ENCODE measurements at places on chromosomes 3 and 15.
A peak's percentile ranks its signal among the peaks of the same experiment; 100 is the strongest.

GRCh38 chr3:187594272-187594671 is 75.9 kb downstream of the SST start:
- no peak for DNase-seq

GRCh38 chr15:78767331-78767951 is 43.8 kb downstream of the ADAMTS7 start:
- DNase-seq: no peak

- no peak for DNase-seq
Measured at GRCh38 chr15:77376770-77377169, 43.1 kb downstream of the PEAK1 start.

DNA sequence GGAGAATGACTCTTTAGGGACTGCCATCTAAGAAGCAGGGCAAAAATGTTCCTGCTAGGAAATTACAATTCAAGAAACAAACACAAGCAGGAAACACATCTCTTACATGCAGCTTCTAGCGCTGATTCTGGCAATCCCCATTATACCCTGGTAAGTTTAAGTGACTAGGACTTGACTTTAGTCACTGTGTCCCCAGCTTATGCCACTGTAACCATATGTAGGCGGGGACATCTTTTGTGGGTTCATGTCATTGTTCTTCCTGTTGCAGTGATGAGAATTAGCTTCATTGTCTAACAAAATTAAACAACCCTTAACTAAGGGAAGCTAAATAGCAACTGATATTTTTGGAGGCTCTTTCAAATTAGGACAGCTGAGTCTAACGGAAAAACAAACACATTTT is 17.9 kb upstream of the FAM81A start:
- no peak for DNase-seq

DNA sequence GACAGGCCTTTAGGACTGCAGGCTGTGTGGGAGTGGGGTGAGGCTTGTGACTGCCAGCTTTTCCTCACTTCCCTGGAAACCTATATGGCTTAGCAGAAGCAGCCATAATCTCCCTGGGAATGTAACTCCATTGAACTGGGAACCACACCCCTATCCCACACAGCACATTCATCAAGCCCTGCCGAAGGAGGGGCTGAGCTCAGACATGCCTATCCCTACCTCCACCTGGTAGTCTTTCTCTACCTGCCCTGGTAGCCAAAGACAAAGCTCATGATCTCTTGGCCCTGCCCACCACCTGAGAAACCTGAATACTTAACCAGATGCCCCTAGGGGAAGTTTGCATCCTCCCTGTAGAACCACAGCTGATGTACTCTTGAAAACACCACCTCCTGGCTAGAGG is 219.8 kb downstream of the UNC13C start:
- no peak for DNase-seq

- DNase-seq: no peak
Measured at GRCh38 chr3:54960701-54961100, 32.8 kb upstream of the LRTM1 start.

GRCh38 chr15:82045179-82045891 is 483 bp downstream of the MEX3B start:
- peak; percentile 72 for DNase-seq

- DNase-seq: no peak
Measured at GRCh38 chr3:100719136-100719535, 9.8 kb downstream of the TFG start.

GRCh38 chr3:139561255-139561817 is 21.8 kb upstream of the RBP1 start:
- DNase-seq: no peak

- peak; percentile 42 for DNase-seq
Measured at GRCh38 chr3:14266361-14266760, 87.7 kb downstream of the LSM3 start.

DNA sequence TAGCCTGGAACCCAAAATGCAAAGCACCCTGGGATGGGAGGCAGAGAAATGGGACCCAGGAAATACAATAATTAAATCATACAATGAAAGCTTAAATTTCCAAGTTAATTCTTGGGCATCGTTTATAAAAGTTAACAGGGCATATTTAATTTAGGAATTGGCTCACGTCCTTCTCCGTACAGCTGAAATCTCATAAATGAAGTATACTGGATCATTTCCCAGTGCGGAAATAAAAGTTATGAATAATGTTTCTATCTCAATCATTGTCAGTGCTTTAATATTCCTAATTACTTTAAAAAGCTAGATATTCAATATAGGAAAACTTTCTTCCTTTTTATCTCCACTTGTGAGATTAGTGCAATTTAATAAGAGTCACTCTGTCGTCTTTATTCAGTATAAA is 164.0 kb downstream of the MEGF11 start:
- no peak for DNase-seq

GRCh38 chr15:42359249-42359648 is at the start of gene CAPN3:
CAPN3 (plus strand) TSS chr15:42359501; CDS start chr15:42359806, 305 bp downstream.
- no peak for DNase-seq

GRCh38 chr3:177519588-177519987 is 322.3 kb upstream of the TBL1XR1 start:
- no peak for DNase-seq

- no peak for DNase-seq
Measured at GRCh38 chr15:31930967-31931366, 99.3 kb upstream of the CHRNA7 start.

GRCh38 chr15:42056934-42057798 is 36.3 kb upstream of the PLA2G4E start:
- no peak for DNase-seq

GRCh38 chr3:37392957-37393356 is 218.6 kb upstream of the LRRFIP2 start:
- DNase-seq: no peak

DNA sequence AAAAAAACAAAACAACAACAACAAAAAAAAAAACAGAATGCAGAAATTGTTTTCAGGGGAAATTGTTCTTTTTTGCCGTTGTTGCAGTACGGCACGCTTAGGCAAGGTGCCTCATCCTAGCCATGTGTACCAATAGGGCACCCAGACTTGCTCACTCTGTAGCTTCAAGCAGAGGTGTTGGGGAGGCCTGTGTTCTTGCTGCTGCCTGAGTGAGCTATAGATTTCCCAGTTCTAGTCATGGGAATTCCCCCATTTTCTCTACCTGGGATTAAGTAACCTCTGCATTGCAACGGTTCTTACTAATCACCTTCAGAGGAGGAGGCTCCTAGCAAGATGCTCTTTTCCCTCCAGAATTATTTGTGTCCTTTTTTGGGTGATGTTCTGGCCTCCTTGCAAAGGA is 12.9 kb upstream of the PARL start:
- DNase-seq: no peak
